ENCODE measurements at places on chromosomes 13 and 19.

- no peak for DNase-seq
Measured at GRCh38 chr19:38425222-38425809, 703 bp downstream of the RASGRP4 start.

GRCh38 chr19:12946731-12947496 lies 1.3 kb downstream of the RAD23A start:
- no peak for DNase-seq

GRCh38 chr13:46620471-46620870 lies 67.5 kb downstream of the LRCH1 start:
- DNase-seq = no peak

DNA sequence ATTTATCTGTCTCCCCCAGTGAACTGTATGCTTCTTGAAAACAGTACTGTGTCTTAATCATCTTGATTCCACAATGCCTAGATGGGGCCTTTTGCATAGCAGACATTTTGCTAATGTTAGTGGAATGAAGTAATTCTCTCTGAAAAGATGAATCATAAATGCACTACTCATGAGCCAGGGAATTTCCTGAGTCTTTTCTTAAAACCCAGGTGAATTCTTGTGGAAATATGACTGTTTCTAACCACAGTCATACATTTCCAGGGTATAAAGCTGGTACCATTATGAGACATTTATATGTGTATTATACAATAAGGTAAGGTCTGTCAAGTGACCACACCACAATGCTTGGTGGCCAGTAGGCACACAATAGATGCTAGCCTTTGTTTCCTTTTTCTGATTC lies 5.5 kb upstream of the KCTD4 start:
- no peak for DNase-seq

DNA sequence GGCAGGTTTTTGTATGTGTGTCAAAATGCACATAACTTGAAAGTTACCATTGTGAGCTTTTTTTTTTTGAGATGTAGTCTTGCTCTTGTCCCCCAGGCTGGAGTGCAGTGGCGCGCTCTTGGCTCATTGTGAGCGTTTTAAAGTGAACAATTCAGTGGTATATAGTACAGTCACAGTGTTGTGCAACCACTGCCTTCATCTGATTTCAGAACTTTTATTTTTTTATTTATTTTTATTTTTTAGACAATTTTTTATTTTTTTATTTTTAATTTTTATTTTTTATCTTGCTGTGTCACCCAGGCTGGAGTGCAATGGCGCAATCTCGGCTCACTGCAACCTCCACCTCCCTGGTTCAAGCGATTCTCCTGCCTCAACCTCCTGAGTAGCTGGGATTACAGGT lies 15.0 kb downstream of the SLC25A42 start:
- DNase-seq = no peak

GRCh38 chr13:86954341-86954740 lies 716.8 kb upstream of the SLITRK5 start:
- no peak for DNase-seq

- no peak for DNase-seq
Measured at GRCh38 chr19:7873304-7874075, 700 bp downstream of the PRR36 start.

DNA sequence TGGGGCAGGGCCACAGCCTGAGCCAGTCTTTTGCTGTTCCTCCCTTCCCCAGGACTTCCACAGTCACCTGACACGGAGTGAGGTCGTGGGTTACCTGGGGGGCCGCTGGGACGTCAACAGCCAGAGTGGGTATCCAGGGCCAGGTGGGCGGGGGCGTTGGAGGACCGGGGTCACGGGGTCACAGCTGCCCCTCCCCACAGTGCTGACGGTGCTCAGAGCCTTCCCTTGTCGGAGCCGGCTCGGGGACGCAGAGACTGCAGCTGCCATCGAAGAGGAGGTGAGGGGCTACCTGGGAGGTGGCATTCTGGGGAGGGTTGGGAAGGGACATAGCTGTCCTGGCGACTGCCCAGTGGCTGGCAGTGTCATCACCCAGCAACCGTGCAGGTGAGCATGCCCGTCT lies 11.5 kb downstream of the MPND start:
- no peak for DNase-seq

DNA sequence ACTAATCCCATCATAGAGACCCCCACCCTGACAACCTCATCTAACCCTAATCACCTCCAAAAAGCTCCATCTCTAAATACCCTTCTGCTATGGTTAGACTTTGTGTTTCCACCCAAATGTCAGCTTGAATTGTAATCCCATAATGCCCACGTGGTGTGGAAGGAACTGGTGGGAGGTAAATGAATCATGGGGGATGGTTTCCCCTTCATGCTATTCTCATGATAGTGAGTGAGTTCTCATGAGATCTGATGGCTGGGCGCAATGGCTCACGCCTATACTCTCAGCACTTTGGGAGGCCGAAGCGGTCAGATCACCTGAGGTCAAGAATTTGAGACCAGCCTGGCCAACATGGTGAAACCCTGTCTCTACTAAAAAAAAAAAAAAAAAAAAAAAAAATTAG lies 2.6 kb downstream of the VMAC start:
- no peak for DNase-seq

- no peak for DNase-seq
Measured at GRCh38 chr13:104979281-104980030, 1556.0 kb downstream of the EFNB2 start.

DNA sequence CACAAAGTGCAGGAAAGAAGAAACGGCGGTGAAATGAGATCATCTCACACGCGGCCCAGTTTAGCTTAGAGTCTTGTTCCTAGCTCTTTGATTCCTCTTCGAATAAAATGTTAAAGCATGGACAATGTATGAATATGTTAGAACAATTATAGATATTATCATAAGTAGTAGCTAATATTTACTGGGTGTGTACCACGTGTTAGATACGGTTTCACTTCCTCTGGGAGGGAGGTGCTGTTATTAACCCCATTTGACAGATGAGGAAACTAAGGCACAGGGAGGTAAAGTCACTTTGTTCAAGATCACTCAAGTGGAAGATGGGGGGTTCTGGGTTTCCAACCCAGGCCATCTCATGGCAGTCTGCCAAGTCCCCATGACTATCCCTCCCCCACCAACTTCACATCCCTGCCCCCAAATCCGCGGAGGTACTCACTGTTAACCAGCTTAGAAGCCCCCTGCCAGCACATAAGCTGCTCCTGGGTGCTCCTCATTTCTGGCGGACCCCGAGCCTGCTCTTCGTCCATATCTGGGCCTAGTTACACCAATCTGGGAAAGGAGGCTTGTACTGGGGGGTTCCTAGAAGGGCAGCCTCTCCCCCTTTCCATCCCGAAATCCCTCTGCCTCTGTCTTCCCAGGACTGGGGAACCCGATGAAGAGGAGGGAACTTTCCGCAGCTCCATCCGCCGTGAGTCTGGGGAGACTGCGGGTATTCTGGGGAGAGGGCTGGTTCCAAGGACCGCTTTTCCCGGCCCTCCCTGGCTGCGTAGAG lies 1.0 kb upstream of the FXYD7 start:
- DNase-seq = no peak

DNA sequence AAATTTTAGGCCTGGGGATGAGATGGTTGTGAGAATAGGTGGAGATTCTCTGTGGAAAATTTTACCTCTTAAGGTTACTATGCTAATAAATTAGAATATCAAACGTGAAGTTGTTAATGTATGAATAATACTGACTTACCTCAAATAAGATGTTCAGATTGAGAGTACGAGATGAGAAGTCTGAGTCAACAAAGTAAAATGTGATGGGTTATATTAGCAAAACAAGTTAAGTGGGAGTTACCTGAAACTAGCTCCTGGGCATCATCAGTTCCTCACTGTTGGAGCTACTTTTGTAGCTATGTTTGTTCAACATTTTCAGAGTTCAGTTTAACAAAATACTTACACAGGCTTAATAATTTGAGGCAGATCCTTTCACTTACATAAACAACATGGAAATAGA lies 108.6 kb downstream of the PIBF1 start:
- DNase-seq = no peak

DNA sequence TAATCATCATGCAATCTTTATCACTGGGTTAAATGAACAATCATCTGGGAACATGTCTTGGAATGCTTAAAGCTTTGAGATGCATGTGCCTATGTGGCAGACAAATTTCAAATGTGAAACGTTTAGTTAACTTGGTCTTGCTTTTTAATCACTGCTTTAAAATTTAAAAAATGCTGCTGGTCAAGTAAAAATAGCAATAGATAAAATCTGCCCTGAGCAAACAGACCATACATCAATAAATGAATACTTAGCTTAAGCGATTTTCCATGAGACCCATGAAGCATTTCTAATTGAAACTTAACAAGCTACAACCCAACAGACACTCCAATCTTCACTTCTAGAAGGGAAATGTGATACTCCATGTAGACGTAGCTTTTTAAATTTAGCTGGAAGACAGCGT lies 1.9 kb upstream of the KL start:
- no peak for DNase-seq

DNA sequence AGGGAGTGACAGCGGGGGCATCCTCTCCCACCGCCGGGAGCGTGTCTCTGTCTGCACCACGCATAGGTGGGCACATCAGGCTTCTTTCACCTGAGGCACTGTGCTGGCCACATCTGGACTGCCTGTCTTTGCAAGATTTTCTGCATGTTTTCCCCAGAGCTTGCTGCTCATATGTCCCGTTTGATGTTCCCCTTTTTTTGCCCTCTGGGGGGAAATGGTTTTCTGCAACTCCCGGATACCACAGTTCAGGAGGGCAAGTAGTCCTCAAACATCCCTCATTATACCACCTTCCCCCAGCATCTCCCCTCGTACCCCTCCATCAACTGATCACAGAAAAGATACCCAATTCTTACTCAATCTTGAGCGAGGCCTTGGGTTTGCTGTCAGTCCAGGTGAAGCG lies 168.0 kb downstream of the PAN3 start:
- no peak for DNase-seq
